ENCODE measurements at places on chromosomes 16 and 17. TPM values are rescaled to one million over a fixed set of nuclear protein-coding genes. Genes with fewer than 3 reads are reported as not detected.

GRCh38 chr17:61053469-61053868 lies 346.2 kb upstream of the TBX2 start:
- no peak for DNase-seq
- H3K27ac ChIP-seq = no peak overlapping the region
- no peaks in the 10 kb centered on the region for H3K27me3 ChIP-seq
- H3K36me3 ChIP-seq = no peaks in the 10 kb centered on the region
- peaks cover 24% of the 10 kb centered on the region for H3K4me1 ChIP-seq

Gene TBC1D3I
- total RNA-seq = 0.58 TPM

Gene MT4
- not detected for total RNA-seq

GRCh38 chr16:626787-627453 lies 3.9 kb upstream of the WFIKKN1 start:
- no peaks in the 10 kb centered on the region for H3K36me3 ChIP-seq
- DNase-seq = no peak
- no peaks in the 10 kb centered on the region for H3K27me3 ChIP-seq
- no peak overlapping the region for H3K27ac ChIP-seq

DNA sequence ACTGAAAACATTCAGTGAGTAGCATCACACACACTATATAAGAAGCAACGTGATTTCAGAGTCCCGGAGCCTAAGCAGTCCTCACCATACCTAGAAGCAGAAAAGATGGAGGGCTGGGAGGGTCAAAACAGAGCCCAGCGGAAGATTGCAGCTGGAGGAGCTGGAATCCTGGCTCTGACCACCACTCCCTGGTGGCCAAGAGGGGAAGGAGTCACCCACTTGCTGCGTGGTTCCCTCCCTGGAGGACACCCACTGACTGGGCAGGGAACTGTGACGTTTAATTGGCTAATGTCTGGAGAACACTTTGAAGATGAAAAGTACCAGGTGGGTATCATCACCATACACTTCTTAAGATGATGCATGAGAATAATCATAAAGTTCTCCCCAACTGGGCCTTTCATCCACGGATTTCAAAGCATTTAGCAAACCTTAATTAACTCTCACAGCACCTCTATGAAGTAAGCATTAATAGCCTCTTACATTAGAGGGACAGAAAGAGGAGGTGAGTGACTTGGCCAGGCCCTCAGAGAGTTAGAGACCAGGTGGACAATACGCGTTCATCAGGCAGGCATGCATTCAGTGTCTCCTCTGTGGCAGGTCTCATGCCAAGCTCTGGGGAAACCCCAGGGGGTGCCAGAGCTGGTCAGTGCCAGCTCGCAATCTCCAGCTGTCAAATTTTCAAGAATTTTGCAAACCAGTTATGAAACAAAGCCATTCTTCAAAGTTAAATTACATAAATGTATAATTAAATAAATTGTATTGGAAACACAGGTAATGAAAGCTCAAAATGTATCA lies 137.9 kb downstream of the AXIN2 start:
- no peak overlapping the region for H3K27ac ChIP-seq
- no peaks in the 10 kb centered on the region for H3K4me1 ChIP-seq
- no peak overlapping the region for H3K4me3 ChIP-seq
- no peaks in the 10 kb centered on the region for H3K36me3 ChIP-seq
- H3K27me3 ChIP-seq = peaks cover 5% of the 10 kb centered on the region
- no peak for DNase-seq

- H3K4me1 ChIP-seq = peaks cover 18% of the 10 kb centered on the region
- H3K27me3 ChIP-seq = no peaks in the 10 kb centered on the region
- DNase-seq = no peak
- peaks cover 6% of the 10 kb centered on the region for H3K36me3 ChIP-seq
- H3K27ac ChIP-seq = peak overlapping the region; percentile 6
Observed at GRCh38 chr17:42547001-42547461, 5.7 kb upstream of the HSD17B1 start.

Gene KRTAP1-5
- not detected for total RNA-seq

Gene ARHGAP44
- total RNA-seq = 0.37 TPM

DNA sequence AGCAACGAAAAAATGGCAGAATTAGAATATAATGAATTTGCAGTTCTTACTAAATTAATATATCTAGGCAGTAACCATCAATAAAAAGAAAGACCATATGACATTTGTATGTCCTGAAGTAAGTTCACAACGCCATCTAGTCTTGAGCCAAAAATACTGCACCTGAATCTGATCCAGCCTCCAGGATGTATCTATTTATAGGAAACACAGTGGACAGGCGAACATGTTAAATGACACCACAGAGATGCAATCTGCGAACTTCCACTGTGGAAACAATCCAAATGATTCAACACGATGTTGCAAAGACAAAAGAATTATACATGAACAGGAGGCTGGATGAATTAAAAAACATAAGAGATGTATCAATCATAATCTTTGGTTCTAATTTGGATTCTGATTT lies 197.6 kb downstream of the CDH13 start:
- no peak overlapping the region for H3K4me3 ChIP-seq
- DNase-seq = no peak
- peaks cover 7% of the 10 kb centered on the region for H3K27me3 ChIP-seq

GRCh38 chr16:55873122-55873521 lies 2.1 kb downstream of the CES5A start:
- no peak overlapping the region for H3K27ac ChIP-seq
- H3K36me3 ChIP-seq = no peaks in the 10 kb centered on the region
- H3K4me3 ChIP-seq = no peak overlapping the region
- DNase-seq = no peak
- H3K4me1 ChIP-seq = no peaks in the 10 kb centered on the region
